ENCODE measurements at places on chromosomes 1 and 21.

DNA sequence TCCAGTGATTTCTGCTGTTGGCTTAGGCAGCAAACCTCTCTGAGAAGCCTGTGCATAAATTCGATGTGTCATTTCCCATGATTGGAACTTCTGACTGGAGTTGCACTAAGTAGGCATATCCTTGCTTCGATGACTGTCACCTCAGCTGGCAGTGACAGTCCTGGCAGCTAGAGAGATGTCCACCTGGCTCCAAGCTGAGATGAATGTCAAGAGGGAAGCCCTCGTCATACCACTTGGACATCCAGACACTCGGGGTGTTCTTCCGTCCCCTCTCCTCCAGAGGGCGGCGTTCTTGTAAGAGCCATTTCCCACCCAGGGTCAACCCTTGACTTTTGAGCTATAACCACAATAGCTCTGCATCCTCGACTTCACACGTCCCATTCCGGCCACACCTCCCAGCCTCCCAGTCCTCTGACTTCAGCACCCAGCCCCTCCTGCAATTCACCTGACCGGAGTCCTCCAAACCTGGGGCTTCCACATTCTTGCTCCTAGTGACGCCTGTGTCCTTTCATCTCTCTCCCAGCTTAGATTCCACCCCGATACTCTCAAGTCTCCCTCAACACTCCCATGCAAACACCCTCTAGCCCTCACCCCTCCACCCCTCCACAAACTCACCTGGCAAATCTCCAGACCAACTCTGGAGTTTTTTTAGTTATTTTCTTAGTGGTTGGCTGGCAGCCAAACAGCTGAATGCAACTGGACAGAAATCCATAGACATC, 17.3 kb downstream of the CA6 start:
- DNase-seq, result no peak

DNA sequence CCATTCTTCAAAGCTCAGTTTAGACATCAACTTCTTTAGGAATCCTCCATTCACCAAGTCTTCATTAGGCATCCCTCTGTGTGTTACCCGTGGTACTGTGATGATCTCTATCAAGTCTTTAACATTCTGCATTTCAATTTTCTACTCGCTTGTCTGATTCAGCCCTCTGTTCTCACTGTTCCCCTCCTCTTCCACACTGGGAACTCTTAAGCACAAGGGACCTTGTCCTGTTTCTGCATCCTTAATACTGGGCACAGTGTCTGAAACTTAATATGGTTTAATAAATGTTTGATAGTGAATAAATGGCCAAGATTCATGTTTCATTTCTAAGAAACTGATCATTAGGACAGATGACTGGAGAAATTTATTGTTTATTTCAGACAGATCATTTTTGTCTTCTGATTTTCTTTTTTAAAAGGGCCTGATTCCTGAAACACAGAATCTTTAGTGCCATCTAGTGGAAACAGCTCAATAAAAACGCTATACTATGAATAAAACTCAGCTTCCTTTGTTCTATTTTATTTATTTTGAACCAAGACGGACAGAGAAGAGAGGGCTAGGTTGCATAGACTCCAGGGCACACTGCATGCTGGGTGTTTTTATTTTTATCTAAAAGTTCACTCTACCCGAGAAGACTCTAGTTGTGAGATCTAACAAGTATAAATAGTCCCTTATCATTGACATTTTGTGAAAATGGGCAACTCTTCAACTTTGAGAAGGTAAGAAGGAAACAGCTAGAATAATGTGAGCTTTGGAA, 7.0 kb upstream of the TRIM45 start:
- DNase-seq, result no peak

GRCh38 chr21:34520764-34521508, 8.9 kb upstream of the KCNE1 start:
- DNase-seq, result no peak

DNA sequence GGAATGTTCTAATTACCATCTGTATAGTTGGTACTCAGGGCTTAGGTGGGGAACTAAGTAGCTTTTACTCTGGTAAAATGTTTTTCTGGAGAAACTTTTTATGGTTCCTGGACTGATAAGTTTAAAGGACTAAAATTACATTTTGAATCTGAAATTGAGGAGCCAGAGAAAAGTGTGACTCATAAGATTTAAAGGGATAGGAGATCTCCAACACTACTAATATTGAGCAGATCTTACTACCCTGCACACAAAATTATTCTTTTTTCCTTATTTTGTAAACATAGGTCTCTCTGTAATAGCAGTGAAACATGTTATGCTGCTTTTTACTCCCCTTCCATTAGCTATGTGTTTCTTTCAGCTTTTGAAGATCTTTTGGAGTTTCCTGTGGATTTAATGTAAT, 32.5 kb downstream of the MTF2 start:
- no peak for DNase-seq

GRCh38 chr1:48848035-48848434, 71.3 kb upstream of the BEND5 start:
- no peak for DNase-seq

GRCh38 chr1:4176841-4177240, 276.8 kb upstream of the C1orf174 start:
- no peak for DNase-seq

GRCh38 chr1:221284028-221284427, 404.8 kb downstream of the HLX start:
- DNase-seq, result no peak

DNA sequence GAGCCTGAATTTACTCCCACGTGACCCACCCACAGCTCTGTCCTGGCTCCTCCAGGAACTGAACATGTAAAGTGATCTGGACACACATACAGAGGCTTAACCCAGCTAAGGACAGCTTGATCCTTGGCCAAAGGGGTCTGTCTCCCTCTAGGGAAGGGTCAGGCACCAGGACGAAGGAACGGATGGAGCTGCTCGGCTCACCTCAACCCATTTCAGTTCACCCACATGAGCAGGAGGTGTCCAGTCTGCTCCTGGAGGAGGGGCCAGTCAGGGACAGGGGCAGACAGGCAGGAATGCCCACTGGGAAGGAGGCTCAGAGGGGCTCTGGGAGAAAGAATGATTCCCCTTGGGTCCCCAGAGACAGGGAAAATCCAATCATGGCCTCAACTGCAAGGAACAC, 567.2 kb downstream of the PTPRU start:
- peak; percentile 21 for DNase-seq

DNA sequence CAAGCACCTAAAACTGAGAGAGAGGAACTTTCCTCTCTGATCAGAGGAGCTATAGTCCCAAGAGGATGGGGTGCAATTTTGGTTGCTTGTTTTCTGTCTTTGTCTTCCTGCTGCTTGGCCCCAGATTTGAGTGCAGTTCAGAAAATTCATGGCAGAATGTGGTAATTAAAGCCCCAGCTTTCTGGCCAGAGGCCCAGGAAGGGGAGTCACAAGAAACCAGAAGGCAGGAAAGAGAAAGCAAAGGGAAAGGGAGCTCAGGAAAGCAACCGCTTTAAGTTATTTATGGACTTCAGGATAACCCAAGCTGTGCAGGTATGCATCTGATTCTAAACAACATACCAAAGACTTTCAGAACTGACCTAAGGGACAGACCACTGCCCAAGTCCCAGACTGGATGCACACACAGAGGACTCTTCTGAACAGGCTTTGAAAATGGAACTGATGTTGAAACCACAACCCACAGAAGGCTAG, 88.8 kb downstream of the ST3GAL3 start:
- no peak for DNase-seq

DNA sequence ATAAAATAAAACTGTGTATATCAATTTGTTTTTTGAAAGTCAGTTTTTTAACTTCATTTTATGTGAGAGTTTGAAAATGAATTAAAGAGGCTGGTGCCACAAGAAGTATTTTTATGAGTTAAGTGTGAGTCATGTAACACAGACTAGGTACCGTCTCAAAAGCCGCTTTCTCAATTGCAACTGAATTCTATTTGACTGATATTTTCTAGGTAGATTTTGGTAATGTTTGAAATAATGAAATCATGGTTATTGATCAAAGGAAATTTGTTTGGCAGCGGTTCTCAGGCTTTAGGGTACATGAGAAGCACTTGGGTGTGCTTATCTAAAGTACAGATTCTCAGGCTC, 4.6 kb downstream of the SNX27 start:
- no peak for DNase-seq

- DNase-seq, result no peak
Observed at GRCh38 chr1:206829875-206830274, 35.5 kb upstream of the IL20 start.

- DNase-seq, result no peak
Observed at GRCh38 chr1:63238721-63239120, 83.6 kb upstream of the FOXD3 start.

DNA sequence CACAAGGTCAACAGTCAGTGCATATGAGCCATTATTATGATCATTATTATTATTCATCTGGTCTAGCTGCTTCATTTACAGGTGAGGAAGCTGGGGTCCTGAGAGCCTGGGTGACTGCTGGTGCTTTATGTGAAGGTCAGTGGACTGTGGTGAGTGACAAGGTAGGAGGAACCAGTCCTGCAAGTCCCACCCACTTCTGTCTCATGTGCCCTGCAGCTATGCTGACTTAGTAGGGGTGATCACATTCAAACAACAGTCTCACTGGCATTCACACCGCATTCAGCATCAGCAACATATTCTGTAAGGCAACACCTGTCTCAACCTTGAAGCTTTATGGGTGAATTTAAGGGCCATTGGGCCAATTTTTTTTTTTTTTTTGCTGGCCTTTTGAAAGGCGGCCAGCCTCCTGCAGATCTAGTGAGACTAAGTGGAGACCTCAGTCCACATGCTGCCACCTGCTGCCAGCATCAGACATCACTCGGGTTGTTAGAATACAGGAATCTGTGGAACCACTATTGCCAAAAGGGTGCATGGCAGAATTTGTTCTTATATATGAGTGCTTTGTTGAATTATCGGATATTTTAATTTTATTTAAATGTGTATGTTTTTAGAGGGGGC, 59.9 kb upstream of the CACNA1E start:
- no peak for DNase-seq

GRCh38 chr1:24343412-24344089, 24.4 kb downstream of the GRHL3 start:
- no peak for DNase-seq

DNA sequence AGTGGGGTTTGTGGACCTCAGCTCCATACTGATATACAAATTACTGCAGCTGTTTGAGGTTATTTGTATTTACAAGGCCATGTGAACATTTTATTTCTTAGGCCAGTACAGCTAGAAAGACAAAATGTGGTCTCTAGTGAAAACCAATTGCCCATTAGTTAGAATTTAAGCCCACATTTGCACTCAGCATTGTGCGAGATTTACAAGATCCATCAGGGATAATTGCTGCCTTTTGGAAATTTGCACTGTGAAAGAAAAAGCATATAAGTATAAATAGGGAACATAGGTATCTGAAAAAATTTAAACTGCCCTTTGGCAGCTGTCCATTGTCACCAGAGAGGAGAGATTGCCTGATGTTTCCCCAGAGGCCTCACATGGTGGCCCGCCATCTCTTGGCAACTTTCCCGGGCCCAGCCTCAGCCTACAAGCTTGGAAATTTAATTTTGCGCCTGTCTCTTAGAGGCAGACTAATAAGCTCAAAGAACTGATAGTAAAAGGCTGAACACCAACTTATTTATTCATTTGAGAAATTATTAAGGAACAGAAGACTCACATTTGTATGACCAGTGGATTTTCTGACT, 120.7 kb downstream of the MAP3K21 start:
- DNase-seq, result no peak

DNA sequence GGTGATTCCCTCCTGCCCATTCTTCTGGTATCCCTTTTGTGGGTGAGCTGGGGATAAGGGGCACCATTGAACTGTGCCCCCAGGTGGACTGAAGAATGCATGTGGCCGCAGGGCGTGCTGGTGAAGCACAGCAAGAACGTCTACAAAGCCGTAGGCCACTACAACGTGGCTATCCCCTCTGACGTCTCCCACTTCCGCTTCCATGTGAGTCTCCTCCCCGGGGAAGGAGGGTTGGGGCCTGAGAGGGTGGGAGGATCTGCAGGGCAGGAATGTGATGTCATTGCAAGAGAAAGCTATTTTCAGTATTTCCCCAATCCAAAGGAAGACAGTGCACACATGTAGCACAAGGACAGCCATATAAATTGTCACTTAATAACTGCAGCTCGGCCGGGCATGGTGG, 7.5 kb upstream of the KPNA6 start:
- no peak for DNase-seq

DNA sequence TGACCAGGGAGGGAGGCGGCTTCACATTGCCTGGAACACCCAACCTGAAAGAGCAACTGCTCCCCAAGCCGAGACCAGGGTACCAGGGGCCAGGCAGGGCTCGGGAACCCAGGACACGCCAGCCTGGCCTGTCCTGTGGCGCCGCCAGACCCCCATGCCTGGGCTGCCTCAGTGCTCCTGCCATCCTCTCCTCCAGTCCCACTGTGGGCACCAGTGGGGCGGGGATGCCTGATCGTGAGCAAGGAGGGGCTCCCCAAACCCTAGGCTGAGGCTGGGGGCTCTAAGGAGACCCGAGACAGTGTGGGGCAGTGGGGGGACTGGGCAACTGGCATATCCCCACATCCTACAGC, 45.1 kb downstream of the WNT9A start:
- DNase-seq, result no peak

GRCh38 chr1:78410643-78411042, 80.1 kb upstream of the PTGFR start:
- no peak for DNase-seq

DNA sequence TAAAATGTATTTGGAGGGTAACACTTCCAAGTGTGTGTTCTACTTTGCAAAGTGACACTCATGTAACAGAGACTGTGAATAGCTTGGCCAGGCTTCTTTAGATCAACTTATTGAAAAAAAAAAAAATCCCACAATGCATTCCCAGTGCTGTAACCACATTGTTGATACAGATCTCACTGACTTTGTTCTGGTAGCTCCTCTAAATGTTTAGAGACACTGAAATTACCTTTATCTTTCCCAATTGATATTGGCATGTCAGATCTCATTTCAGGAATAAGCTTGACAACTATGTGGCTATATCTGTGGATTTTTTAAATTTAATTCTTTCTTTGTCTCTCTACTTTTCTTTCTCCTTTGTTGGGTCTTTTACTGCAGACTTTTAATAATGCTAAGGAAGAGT, 1018.9 kb upstream of the PRMT6 start:
- no peak for DNase-seq

- no peak for DNase-seq
Observed at GRCh38 chr1:207872621-207873020, 38.3 kb downstream of the CD34 start.

DNA sequence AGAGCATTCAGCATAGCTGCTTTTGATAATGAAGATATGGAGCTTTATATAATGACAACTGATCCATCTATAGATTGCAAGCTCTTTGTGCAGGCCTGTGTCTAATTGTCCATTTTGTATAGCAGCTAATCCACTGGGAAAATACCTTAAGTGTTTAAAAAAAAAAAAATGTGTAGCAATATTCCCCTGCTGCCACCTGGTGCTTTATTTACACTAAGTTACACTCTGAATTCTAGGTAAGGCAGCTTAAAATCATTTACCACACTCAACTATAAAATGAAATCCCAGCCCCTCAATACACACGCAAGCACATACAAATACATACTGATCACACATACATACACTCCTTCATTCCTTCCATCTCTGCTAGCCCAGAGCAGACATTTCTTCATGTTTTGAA, 49.1 kb upstream of the BCL9 start:
- DNase-seq, result no peak
